ENCODE measurements at places on chromosomes 2 and 18.

DNA sequence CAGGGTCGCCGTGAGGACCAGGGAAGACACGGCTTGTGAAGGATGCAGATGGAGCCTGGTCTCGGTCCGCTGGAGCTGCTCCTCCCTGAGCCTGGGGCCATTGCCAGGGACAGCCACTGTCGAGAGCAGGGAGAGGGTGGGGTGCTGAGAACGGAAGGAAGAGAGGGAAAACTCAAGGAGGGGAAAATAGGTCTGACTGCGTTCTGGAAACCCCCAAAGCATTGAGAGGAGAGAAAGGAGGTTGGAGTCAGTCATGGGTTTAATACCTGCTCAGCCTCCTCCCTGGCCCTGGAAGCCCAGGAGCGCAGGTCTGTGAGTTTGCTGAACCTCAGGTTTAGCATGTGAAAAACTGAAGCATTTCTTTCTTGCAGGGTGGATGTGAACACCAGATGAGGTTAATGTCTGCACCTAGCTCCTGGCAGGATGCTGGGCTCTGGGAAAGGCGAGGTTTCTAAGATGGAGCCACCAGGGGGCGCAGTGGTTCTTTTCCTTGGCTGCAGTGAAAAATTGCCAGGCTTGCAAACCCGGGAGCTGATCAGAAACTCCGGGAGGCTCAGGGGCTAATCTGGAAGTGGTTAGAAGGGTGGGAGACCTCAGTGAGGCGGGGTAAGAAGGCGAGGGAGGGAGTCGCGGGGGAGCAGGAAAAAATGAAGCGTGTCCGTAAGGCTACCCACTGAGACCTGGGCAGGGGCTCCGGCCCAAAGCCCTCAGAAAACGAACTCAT lies 33.6 kb upstream of the RNF149 start:
- peak; percentile 85 for DNase-seq

DNA sequence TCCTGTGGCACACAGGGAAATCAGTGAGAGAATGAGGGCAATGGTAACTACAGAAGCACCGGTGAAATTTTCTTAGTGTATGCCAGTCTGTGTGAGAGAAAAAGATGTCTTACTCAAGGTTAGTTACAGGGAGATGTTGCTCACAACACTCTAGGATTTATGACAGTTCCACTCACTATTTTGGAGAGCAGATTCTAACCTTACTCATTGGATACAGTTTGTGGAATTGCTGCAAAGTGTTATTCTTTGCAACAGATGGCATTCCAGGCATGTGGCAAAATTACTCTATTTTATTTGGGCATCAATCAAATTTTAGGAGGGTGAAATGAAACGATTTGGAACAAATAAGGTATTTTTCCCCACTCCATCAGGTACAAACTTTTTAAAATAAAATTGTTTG lies 449.1 kb downstream of the PIK3C3 start:
- no peak for DNase-seq

DNA sequence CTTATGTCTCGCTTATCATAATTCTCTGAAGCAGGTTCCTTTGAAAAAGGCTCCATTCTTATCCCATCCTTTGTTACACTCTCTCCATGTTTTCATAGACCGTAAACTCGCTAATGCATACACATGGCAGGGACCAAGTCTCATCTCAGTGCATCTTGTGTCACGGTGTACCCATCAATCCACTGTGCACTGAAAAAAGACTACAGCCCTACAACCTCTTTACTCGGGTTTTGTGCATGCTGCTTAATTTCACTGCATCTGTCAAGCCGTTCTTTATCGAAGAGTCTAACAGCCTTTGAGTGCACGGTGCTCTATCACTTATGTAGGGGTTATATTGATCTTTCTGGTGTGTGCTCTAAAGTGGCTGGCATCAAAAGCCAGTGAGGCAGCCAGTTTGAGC lies 302.9 kb upstream of the ERBB4 start:
- DNase-seq = no peak

GRCh38 chr2:164979113-164979512 lies 23.8 kb upstream of the SLC38A11 start:
- no peak for DNase-seq

DNA sequence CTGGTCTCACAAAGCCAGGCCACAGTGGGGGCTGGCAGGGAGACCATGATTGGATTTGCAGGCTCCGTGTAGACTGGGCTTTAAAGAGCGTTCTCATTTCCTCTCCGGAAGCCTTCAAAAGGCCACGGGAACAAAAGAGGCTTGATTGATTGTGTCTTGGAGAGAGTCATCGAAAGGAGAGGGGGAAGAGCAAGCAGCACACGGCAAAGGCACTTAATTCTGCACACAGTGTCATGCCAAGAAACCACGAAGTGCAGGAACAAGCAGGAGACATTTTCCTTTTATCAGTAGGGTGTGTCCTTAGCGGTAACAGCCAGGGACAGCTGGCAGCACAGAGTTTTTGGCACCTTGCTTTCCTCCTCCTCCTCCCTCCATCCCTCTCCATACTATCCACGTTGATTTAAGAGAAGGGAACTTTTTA lies 47.7 kb downstream of the GLI2 start:
- DNase-seq = no peak

DNA sequence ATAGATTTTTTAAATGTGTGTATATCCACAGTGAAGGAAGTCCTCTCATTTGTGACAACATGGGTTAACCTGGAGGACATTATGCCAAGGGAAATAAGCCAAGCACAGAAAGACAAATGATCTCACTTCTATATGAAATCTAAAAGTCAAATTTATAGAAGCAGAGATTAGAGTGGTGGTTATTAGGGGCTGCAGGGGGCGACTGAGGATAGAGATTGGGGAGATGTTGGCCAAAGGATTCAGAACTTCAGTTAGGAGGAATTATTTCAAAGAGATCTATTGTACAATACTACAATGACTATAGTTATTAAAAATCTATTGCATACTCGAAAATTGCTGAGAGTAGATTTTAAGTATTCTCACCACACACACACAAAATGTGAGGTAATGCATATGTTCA lies 252.4 kb upstream of the SLC39A10 start:
- no peak for DNase-seq
